ENCODE measurements at places on chromosomes 3 and 15.
A peak's percentile ranks its signal among the peaks of the same experiment; 100 is the strongest.

GRCh38 chr3:171225708-171226107 lies 199.2 kb upstream of the SLC2A2 start:
- peak; percentile 97 for DNase-seq

- DNase-seq = no peak
Measured at GRCh38 chr15:79615754-79616153, 183.6 kb downstream of the MINAR1 start.

DNA sequence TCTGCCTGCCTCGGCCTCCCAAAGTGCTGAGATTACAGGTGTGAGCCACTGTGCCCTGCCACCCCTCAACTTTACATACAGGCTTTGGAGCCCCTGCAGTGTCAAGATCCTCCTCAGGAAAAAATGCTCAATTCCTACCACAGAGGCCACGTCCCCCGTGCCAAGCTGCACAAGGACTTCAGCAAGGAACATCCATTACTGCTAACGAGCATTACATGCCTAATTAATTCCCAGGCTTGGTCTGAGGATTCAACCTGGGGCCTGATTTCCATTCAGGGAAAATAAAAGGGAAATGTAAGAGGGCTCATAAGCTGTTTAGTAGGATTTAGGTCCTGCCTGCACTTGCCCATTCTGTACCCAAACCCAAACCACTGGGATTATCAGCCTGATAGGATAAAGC lies 161.4 kb downstream of the RAB11A start:
- DNase-seq = no peak

GRCh38 chr3:125310623-125311081 lies 64.5 kb downstream of the ZNF148 start:
- no peak for DNase-seq

GRCh38 chr3:103127737-103128136 lies 692.9 kb downstream of the ZPLD1 start:
- peak; percentile 7 for DNase-seq

GRCh38 chr15:97745481-97746071 lies 214.9 kb upstream of the ARRDC4 start:
- peak; percentile 6 for DNase-seq

DNA sequence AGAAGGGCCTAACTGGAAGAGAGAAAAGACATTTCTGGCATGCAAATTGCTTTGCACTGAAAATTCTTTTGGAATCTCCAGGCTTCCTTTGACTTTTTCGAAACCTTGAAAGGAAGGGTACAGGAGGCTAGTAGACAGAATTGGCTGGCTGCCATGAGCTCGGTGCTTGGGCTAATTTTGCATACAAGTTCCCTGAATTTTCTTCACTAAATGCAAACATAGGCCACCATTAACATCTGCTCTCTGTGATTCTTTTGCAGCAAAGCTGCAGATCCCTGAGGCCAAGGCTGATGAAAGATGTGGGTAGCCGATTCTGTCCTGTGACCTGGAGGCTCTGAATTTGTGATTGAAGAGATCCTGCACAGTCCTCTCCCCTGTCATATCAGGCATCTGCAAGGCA lies 247.8 kb upstream of the MCTP2 start:
- peak; percentile 50 for DNase-seq

DNA sequence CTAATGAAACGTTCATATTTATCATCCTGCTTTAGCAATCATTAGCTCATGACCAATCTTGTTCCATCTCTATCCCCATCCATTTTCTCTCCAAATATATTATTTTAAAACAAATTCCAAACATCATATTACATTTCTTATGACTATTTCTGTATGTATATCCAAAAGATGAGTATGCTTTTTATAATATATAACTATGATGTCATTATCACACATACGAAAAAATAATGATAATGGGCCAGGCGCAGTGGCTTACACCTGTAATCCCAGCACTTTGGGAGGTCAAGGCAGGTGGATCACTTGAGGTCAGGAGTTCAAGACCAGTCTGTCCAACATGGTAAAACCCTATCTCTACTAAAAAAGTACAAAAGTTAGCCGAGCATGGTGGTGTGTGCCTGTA lies 280.4 kb downstream of the FHIT start:
- no peak for DNase-seq

DNA sequence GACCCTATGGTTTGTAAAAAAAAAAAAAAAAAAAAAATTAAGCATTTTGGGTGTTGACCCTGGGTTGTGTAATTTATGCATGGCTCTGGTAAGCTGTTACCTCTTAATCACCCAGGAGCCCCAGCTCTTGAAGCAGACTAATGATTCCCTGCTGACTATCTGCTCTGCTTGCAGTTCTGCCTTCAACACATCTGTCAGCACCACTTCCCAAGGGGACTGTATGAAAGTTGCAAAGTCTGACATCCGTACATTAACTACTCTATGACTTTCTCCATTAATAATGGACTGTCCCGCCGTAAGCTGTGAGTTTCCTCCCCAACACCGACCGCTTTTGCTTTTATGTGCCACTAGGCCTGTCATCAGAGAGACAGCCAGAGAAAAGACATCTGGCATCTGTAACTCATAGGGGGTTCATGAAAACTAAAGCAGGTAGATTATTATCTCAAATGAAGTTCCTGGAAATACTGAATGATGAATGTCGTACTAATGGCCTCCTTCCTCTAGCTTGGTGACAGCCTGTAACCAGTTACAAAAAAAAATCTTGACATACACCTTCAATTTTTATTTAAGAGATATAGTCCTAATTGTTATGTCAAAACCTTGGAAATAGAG lies 271.5 kb downstream of the IL5RA start:
- DNase-seq = peak; percentile 1

- peak; percentile 83 for DNase-seq
Measured at GRCh38 chr3:148866261-148866660, 1.2 kb downstream of the CPA3 start.

DNA sequence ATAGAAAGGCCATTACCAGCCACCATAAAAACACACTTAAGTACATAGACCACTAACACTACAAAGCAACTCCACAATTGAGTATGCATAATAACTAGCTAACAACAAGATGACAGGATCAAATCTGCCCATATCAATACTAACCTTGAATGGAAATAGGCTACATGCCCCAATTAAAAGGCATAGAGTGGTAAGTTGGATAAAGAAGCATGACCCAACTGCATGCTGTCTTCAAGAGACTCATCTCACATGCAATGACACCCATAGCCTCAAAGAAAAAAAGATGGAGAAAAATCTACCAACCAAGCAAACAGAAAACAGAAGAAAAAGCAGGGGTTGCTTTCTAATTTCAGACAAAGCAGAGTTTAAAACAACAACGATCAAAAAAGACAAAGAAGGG lies 218.7 kb downstream of the ISL2 start:
- DNase-seq = no peak

DNA sequence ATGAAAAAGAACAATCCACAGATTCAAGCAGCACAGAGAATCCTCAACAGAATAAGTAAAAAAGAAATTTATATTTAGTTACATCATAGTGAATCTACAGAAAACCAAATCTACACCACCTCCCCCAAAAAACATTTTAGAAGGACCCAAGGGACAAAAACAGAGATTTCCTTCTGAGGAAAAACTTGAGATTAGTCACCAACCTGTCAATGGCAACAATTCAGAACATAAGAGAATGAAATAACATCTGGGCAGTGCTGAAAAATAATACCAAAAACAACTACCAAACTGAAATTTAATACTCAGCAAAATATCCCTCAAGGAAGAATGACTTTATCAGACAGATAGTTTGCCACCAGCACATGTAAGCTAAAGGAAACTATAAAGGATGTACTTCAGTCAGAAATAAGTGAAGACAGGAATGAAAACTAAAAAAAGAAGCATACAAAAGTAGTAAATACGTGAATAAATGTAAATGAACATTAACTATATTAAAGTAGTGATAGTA lies 260.7 kb downstream of the ULK4 start:
- DNase-seq = no peak

DNA sequence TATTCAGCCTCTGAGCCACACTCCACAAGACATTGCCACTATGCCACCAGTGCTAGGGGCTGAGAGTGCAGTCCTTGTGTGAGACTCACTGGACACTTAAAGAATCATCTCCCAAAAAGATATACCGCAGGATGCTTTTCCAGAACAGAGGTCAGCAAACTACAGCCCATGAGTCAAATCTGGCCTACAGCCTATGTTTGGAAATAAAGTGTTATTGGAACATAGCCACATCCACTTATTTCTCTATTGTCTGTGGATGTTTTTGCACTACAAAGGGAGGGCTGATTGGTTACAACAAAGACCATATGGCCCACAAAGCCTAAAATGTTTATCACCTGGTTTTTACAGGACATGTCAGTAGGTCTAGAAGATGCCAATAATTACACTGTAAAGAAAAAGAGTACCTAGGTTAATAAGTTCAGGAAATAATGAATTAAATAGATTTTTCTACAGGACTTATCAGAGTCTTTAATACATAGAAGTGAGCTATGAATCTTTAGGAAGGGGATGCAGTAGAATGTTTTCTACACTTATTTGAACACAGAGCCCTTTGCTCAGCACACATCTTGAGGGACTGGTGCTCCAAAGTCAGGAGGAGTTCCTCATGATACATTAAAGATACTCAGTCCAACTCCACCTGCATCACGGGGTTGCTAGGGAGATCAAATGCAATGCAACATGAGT lies 26.3 kb downstream of the SRGAP3 start:
- no peak for DNase-seq

GRCh38 chr3:113173102-113173501 lies 38.3 kb upstream of the BOC start:
- DNase-seq = no peak

DNA sequence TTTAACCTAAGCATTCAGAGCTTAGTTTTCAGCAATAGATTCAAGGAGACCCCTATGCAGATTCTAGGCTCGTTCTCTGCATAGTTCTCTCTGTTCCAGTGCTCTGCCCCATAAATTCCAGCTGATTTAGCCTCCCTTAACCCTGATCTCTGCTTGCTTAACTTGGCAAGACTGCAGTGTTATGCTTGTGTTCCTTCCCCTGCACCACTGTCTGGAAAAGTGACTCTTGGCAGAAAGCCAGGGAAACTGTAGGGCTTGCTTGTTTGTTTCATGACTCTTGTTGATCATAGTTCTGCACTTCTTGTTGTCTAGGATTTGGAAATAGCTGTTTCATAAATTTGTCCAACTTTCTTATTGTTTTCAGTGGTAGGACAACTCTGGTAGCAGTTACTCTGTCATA lies 40.1 kb downstream of the ANAPC13 start:
- DNase-seq = peak; percentile 52

GRCh38 chr3:106086038-106086437 lies 217.2 kb upstream of the CBLB start:
- peak; percentile 26 for DNase-seq

- no peak for DNase-seq
Measured at GRCh38 chr3:50275141-50275995, 3.5 kb upstream of the LSMEM2 start.

DNA sequence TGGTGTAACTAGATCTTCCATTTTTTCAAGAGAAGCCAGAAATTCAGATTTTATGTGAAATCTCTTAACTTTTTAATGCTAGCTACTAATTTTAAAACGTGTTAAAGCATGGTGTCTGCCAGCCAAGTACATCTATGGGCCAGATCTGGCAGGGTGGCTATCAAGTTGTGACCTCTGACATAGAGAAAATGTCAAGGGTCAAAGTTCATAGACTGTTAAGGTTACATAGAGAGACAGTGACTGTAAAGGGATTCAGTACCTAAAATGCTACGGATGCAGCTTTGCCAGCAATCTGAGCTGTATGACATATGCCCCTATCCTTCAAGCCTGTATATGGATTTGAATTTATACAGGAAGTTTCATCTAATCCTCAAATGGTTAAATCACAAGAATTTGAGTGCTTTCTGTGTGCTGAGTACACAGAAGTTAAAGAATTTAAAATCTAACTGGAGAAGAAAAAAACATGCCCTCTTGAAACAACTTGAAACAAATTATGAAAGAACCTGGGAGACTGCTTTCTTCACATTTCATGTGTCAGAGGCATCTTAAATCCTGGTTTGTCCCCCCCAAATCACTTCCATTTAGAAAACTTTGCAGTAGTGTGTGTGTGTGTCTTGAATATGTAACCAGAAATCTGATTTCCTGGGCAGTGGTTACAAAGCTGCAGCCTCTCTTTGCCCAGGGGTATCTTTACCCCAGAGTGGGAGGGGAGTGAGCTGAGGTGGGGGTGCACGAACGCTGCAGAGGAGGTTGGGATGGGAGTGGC lies 895 bp upstream of the ARHGAP31 start:
- no peak for DNase-seq

- no peak for DNase-seq
Measured at GRCh38 chr3:12527757-12528143, 17.5 kb downstream of the MKRN2OS start.

DNA sequence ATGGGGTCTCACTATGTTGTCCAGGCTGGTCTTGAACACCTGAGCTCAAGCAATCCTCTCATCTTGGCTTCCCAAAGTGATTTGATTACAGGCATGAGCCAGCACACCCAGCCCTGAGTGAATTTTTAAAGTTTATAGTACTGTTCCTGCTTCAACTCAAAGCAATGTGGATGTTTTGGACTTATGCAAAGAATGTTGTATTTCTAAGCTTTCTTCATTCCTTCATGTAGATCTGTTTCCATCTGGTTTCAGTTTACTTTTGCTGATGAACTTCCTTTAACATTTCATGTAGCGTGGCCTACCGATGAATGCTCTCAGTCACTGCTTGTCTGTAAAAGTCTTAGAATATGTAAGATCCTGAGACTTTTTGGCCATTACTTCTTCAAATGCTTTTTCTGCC lies 23.2 kb downstream of the NRG4 start:
- DNase-seq = peak; percentile 48

DNA sequence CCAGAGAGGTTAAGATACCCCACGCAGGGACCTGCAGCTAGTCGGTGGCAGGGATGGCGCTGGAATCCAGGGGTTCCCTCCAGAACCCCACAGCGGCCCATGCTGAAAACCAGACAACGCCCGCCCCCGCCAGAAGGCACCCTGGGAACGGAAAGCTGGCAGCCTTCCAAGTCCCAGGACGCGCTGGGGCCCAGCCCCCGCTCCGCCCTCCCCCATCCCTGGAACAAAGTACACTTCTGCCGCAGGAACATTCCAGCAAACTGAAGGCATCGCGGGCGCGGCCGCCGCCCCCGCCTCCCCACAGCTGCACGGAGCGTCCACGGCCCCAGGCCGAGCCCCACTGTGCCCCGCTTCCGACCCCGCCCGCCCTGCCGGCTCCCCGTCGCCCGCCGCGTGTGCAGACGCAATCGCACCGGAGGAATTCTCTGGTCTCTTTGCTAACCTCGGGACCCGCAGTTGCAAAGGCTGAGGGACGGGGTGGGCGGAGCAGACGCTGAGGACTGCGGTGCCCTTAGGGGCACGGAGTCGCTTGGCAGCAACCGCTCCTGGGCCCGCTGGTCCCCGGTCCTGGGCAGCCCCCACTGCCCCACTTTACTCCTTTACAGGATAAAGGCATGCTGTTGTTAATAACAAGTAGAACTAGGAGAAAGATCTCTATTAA lies 44.8 kb upstream of the RNU6-1 start:
- peak; percentile 69 for DNase-seq

All from fibroblast of skin of right quadriceps (primary cell).